Cortex of kidney (tissue), 1 donor: ENCODE measurements at places on chromosomes 6 and 20.

GRCh38 chr20:47181056-47181862 is 175.2 kb downstream of the ZMYND8 start:
- DNase-seq, result no peak

GRCh38 chr6:38307740-38308139 is 332.0 kb downstream of the BTBD9 start:
- DNase-seq, result no peak

DNA sequence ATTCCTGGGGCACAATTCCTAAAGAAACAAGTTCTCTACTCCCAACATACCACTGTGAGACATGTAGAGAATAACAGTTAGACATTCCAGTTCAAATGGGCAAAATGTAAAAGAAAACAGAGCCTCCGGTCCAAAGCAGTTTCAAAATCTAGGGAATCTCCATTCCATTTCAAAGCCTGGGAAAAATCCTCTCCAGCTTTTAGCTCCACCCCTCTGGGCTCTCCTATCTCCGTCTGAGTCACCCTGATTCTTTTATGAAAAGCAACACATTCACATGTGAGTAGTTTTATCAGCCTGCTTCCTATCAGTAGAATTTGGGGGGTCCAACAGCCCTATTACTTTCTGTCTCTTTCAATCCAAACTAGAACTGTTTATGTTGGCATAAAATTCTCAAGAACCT is 3.7 kb downstream of the CSNK2A1 start:
- no peak for DNase-seq

GRCh38 chr6:135195041-135195440 is 13.9 kb downstream of the MYB start:
- no peak for DNase-seq

- no peak for DNase-seq
These were observed 55.1 kb downstream of the SAMD3 start for GRCh38 chr6:130167655-130168054.

DNA sequence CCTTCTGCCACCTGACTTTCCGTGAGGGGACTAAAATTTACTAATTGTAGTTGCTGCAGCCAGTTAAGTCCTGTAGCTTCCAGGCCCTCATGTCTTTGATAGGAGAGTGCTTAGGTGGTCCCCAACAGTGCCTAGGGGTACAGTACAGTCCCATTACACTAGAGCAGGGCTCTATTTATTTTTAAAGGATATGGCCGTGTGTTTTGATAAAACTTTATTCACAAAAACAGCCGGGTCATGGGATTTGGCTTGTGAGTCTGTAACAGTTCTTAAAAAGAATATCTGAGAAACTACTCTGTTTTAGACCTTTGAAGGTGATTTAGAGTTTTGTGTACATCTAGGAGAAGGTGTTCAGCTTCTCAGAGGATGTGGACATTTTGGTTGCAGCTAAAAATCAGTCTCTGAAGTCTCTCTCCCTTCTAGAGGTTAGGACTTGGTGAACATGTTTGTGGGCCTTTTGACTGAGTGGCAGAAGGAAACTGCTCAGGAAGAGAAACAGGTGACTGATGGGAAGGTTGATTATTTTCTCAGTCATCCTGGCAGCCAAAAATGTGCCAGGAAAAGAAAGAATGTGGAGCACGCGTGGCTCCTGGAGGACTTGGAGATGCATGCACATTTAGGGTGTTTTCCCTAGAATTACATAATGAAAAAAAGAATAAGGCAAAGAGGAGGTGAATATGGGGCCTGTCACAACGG is 57.4 kb downstream of the VAPB start:
- DNase-seq, result no peak

GRCh38 chr6:117776441-117776840 is 101.2 kb downstream of the NUS1 start:
- DNase-seq, result no peak

DNA sequence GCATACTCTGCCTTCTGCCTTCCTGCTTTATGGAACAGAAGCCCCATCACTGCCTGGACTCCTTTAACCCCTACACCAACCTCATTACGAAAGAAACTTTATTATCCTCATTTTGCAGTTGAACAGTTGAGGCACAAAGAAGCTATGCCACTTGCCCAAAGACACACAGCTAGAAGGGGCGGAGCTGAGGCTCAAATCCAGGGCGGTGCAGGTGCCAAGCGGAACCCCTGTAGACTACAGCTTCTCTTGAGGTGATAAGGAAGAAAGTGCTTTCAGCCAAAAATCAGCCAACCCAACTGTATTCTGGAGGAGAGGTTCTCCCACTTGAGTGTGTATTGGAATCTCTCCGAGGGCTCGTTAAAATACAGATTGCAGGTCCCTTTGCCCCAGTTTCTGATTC is 90.5 kb downstream of the PRND start:
- DNase-seq, result no peak

GRCh38 chr6:7144872-7145584 is 37.3 kb downstream of the RREB1 start:
- no peak for DNase-seq

GRCh38 chr20:57353351-57353750 is 2.3 kb downstream of the RAE1 start:
- DNase-seq, result no peak

DNA sequence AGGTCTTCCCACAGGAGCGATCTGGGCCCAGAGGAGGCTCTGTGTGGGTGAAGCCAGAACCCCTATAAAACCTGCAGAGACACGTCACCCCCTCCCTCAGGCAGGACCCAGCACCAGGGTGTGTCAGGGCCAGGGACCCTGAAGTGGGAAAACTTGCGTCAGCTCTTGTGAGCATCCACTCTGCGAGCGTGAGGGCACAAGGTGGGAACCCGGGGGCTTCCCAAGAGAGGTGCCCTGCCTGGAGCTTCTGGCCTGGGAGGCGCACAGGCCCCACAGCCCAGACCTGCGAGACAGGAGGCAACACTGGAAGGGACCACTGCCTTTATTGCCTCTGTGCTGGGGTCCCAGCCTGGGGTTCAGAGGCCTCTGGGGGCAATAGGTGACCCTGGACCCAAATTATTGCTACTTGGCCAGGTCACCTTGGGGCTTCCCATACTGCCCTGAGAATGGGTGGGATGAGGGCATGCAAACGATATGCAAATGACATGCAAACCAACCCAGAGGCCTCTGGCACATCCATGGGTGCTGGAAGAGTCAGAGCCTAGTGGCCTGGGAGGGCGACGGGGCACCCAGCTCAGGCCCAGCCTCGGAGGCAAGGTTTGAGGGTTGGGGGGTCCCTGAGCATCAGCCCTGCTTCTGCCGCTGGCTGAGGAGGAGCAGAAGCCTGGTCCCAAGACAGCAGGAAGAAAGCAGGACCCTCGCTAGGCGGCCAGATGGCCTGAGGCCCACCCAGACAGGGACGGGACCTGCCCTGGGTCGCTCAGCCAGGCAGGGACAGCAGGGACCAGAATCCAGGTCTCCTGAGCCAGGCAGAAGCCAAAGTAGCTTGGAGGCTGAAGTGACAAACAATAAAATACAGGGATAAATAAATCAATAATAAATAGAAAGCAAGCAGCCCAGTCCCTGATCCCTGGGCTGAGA is 5.1 kb upstream of the C20orf144 start:
- no peak for DNase-seq

DNA sequence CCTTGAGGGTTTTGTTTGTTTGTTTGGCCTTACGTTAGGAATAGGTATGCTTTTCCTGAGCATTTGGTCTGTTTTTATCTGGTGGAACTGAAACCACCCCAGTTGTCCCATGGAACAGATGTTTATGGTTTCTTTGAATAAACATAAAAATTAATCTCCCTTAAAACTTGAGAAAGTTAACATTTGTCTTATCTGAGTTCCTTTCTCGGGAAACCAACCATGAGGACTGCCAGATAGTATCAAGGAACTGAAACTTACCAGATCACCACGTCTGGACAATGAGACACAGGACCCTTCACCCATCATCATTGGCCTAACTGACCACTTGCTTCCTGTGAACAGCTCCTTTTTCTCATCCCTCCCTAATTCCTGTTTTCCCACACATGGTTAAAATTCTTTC is 15.3 kb upstream of the HECA start:
- no peak for DNase-seq

DNA sequence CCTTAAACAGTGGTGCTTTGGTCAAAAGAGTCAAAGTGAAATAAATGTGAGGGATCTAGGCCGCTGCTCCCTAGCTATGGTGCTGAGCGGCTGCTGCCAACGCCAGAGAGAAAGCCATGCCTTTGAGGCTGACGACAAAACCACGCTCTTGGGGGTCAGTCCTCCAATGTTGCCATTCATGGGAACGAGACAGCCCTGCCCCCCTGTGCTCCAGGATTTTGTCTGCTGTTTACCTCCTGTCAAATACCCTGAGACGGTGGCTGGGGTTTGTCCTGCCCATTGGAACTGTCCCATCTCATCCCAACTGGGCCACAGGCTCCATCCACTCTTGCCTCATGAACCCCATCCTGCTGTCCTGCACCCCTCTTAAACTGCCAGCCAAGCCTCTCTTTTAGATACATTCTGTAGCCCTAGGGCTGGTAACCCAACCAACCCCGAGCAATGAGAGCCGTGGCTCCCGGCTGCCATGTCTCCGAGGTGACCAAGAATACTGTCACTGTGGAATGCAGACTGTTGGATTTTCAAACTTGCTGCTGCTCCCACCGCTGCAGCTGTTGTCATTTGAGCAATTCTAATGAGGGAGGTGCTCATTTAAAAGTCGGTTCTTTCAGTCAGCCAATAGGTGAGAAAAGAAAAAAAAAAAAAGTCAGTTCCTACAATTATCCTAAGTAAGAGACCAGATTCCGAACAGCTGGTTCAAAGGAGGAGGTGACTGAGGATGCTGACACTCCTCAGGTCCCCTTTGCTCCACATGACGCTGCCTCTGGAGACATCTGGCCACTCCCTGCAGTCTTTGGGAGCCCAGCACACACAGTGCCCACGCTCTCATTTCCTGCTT is 73.1 kb upstream of the QKI start:
- no peak for DNase-seq

DNA sequence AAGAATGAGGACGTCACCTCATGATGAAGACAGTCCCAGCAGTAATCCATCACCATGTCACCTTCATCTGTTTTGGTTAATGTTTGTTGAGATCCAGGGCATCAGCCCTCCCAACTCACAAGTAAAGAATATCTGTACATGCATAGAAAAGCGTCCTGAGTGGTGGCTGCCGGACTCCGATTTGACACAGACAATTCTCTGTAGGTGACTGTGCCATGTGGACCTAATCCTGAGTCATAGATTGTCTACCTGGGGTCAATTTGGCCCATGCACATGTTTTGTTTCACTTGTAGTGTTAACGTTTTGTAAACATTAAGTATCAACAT is 168.4 kb upstream of the UST start:
- no peak for DNase-seq

GRCh38 chr6:113597231-113597583 is 259.9 kb upstream of the MARCKS start:
- no peak for DNase-seq

DNA sequence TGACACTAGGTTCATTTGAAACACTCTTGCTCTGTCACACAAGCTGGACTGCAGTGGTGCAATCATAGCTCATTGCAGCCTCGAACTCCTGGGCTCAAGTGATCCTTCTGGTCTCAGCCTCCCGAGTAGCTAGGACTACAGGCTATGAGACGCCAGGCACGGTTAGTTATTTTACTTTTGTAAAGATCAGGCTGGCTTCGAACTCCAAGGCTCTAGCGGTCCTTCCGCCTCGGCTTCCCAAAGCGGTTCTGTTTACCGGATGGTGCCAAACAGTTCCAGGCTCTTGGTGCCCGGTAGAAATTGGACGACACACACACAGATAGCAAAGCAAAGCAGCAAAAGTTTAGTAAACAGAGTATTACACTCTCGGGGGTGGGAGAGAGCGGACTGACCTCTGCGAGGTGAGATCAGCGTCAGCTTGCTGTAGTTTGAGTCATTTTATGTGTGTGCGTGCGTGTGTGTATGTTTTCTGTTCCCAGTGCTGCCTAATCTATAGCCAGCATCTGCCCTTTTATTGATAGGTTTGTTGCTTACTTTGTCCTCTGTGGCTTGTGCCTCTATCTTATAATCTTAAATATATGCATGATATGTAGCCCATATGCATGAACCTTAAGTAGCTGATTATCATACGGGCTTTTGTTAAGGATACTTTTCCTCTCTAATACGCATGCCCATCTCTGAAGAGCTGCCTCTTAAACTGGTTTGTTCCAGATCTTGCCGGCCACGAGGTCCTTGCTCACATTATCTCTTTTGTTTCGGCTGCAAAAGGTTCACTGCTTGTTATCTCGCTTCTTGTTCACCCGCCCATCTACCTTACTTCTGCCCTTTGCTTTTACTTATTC is 75.2 kb downstream of the OR2B2 start:
- no peak for DNase-seq

- DNase-seq, result no peak
These were observed 339.1 kb downstream of the BTBD3 start for GRCh38 chr20:12256806-12257205.

DNA sequence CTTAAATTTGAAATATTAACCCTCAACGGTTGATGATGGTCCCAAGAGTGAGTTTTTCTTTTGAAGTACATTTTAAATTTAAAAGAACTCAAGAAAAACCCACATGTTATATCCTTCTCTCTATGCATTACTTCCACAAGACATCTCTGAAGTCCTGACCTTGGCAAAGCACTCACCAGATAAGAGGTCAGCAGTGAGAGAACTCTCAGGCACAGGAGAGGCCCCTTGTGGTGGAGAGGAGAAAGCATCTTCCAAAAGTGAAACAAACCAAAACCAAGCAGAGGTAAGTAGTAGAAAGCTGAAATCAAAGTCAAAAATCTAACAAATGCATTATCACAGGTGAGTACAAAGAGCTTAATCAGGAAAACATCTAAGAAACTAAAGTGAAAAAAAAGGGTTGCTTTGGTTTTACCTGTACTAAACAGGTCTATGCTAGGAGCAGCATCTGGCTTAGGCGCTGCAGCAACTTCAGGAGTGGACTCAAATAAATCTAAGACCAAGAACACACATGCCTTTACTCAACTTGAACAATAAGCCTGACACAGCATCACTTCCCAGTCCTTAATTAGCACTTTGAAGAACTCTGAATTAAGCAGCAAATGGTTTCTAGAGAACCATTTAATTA is 80.5 kb downstream of the PRSS35 start:
- DNase-seq, result no peak

- DNase-seq, result no peak
These were observed 118.0 kb downstream of the PCSK2 start for GRCh38 chr20:17344790-17345189.

GRCh38 chr6:150333585-150333941 is 35.2 kb upstream of the IYD start:
- DNase-seq, result no peak

DNA sequence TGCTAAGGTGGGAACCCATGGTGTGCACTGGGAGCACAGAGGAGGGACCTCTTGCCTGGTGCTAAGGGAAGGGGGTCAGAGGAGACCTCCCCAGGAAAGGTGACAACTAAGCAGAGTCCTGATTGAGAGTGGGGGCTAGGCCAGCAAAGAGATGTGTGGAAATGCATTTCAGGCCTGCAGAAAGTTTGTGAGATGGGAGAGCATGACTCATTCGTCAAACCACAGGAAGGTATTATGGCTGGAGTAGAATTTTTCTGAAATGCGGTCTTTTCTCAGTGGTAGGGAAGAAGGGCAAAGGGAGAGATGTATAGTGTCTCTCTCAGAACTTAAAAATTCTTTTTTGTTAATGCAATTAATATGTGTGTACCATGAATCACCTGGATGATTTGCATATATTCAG is 23.6 kb upstream of the EDN1 start:
- DNase-seq, result no peak

- no peak for DNase-seq
These were observed 105.2 kb downstream of the NFATC2 start for GRCh38 chr20:51437182-51437924.
